ENCODE measurements at places on chromosomes 3 and 15. TPM values are rescaled to one million over a fixed set of nuclear protein-coding genes. Genes with fewer than 3 reads are reported as not detected.

RPSA gene
- polyA plus RNA-seq, result 2,903 TPM

PLAAT1 gene
- polyA plus RNA-seq, result 2.0 TPM

CCDC14 gene
- polyA plus RNA-seq, result 28.5 TPM

TM4SF18 gene
- not detected for polyA plus RNA-seq

PIK3CA gene
- polyA plus RNA-seq, result 6.4 TPM

APEH gene
- 188 TPM for polyA plus RNA-seq

CEMIP gene
- polyA plus RNA-seq, result 0.18 TPM

NKIRAS1 gene
- polyA plus RNA-seq, result 5.2 TPM
